Fibroblast of skin of left quadriceps (primary cell): ENCODE measurements at places on chromosomes 1 and 21.

DNA sequence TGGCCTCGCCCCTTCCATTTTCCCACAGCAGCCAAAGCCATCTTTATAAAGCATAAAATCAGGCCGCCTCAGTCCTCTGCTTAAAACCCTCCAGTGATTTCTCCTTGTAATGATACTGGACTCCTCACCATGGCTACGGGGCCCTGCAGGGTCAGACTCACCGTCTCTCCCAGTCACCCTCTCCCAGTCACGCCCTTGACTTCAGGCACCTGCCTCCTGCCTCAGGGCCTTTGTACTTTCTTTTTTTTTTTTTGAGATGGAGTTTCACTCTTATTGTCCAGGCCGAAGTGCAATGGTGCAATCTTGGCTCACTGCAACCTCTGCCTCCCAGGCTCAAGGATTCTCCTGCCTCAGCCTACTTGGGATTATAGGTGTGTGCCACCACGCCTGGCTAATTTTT lies 47.8 kb downstream of the PIK3CD start:
- DNase-seq: no peak

- DNase-seq: no peak
Observed at GRCh38 chr1:7553042-7553690, 217.9 kb upstream of the VAMP3 start.

DNA sequence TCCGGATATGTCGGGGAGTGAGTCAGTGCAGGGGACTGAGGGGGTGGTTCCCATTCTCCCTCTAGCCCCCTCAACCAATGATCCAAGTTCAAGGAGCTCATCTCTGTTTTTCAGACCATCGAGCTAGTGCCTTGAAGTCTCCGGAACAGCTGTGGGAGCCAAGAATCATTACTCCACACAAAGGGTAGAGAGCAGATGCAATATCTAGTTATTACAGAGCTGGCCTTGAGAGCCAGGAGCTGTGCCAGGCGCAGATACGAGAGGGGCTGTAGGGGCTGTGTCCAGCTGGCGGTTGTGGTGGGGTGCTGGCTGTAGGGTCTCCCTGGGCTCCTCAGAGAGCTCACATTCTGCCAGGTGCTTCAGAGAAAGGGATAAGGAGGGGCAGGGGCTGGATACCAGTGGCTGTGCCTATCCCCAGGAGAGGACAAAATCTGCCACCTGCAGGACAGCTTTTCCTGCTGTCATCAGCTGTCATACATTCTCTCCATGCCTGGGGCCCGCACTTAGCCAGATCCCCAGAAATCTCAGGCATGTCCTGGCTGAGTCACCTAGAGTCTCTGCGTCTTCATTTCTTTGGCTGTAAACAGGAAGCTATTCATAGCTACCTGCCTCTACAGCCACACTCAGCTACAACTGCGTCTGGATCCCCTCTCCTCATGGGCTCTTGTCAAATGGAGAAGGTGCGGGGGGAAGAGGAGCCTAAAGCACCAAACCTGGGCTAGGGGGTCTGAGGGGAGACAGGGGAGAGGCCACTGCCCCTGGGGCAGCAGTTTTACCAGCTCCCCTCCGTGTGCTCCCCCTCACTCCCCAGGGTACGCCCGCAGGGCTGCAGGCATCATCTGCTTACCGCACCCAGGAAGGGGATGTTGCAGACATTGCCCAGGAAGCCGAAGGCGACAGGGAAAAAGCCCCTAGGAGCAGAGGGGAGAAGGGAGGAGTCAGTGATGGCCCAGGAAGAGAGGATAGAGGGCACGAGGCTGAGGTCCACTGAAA lies 2.4 kb upstream of the KISS1 start:
- peak; percentile 30 for DNase-seq

DNA sequence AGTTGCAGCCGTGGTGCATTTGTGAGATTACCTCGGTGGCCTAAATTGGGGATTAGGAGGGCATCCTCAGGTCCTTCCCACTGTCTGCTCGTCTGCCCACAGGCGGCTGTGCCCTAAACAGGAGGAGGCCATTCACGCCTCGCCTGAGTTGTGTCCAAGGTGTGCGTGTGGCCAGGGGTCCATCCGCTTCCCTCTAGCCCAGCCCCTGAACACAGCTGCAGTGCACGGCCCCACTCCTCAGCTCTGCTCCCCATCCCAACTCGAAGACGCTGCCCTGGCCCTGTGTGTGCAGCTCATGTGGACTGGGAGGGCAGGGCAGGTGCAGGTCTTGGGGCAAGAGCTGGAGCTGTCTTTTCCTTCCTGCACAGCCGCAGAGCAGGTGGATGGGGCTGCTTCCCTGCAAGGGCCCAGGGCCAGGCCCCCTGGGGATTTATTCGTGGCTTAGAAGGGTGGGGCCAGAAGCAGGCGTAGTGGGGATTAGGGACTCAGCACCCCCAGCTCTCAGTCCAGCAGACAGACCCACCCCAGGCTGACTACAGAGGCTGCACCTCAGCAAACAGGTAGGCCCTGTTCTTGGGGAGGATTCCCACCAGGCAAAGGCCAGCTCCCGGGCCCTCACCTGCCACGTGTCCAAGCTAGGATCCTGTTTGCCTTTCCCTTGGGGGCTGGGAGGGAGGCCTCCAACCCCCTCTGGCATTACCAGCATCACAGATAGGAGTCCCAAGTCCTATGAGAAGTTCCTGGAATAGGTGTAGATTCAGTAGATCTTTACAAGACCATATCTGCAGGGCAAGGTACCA lies 4.3 kb downstream of the GUK1 start:
- DNase-seq: no peak

DNA sequence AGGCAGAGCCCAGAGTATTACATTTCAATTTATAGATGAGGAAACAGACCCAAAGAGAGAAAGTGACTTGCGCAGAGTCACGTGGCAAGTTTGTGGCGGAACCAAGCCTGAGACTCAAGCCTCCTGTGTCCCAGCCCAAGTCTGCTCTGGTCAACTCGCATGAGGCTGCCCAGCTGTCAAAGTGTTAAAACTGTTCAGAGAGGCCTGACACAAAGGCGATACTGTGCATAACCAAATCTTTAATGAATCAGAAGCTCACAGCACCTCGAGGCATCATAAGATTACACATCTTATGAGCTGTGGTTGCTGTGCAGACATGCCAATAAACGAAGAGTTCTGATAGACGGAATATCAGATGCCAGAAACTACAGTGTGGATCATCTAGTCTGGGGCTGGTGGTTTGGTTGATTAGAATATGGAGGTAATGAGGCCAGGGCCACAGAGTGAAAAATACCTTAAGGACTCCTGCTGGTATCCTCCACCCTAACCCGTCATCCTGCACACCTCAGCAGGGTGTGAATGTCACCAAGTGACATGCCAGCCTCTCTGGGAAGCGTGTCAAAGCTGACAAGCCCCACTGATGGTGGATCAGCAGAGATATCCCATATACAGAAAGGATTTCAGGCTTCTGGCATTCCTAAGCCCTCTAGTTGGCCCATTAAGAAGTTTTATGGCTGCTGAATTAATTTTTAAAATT lies 42.2 kb downstream of the TNNT2 start:
- no peak for DNase-seq
